ENCODE measurements at places on chromosomes 1 and 21.

DNA sequence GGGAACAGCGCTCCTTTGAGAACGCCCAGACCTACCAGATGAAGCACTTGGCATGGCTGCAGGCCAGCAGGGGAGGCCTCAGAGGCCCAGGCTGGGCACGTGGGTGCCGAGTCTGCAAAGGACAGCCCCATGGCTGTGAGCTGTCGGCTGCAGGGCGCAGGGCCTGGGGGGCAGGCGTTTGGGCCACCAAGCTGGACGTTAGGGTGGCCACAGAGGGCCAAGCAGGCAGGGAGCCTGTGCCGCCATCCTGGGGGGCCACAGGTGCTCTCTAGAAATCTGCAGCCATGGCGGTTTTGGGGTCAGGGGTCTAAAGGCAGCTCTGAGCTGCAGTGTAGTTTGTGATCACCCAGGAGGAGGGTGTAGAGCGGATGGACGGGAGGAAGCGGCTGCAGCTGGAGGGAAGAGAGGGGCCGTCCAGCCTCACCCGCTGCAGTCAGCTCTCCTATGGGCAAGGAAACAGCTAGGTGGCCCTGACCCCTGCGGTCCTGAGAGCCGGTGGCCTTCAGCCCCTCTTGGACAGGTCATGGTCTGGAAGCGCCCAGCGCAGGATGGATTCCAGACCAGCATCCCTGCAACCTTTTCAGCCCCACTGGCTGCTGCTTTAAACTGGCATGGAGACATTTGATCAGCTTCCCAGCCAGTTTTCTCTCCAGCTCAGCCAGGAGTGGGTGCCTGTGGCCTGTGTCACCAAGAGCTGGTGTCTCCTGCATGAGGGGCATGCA, 11.0 kb downstream of the IBA57 start:
- DNase-seq, result no peak

DNA sequence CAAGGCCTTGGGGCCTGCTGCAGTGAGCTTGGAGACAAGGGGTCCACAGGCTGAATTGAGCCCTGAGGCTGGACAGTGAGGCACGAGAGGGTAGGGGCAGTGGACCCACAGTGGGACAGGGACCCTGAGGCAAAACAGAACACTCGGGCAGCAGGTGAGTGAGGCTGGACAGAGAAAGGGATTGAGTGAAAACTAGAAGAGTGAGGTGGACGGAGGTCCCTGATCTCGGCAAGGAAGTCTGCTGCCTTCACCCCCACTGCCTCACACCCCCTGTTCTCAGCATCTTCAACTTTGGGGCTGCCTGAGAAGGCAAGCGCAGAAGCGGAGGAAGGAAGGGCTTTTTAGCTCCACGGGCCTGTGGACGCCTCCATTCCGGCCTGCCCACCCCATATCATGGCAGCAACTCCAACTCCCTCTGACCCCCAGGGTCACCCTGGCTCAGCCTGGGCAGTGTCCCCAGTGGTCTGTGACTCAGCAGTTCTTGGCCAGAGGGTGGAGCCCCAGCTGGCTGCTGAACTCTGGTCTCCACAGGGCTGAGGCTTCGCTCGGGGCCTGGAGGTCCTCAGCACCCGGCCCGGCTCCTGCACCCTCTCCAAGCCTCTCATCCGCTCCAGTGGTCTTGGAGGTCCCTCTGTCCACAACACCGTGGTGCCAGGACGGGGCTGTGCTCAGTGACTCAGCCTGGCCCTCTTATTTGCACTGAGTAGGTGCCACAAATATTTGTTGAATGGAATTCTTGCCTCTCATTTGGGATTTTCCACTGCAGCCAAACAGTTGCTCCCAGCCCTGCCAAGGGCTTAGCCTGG, 60.0 kb upstream of the EPS8L3 start:
- DNase-seq, result peak; percentile 20

- DNase-seq, result peak; percentile 45
These were observed 55.9 kb downstream of the CD58 start for GRCh38 chr1:116514708-116515525.

DNA sequence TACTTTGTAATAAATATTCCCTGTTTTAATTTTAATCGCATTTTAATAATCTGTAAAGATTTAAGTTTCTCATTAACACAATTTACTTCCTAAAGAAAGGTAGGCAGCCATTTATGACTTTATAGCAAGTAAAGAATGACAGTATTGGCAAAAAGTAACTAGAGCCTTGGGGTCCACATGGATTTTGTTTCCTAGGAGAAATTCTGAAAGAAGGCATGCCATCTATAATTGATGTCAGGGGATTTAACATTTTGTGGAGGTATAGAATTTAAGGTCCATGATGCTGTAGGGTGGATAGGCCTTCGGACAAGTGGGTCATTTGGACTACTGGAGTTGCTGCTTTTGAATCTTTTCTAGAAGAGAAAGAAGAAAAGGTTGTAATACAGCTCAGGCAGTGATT, at the start of gene OR2M4:
Gene OR2M4 (plus strand): TSS at position 301 of the 400 bp plus-strand sequence. CDS start 7,512 bp downstream, outside the sequence.
- no peak for DNase-seq

DNA sequence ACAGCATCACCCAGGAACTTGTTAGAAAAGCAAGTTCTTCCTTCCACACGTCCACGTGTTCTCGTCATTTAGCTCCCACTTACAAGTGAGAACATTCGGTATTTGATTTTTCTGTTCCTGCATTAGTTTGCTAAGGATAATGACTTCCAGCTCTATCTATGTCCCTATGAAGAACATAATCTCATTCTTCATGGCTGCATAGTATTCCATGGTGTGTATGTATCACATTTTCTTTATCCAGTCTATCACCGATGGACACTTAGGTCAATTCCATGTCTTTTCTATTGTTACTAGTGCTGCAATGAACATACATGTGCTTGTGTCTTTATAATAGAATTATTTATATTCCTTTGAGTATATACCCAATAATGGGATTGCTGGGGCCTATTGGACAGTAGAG, 368.7 kb upstream of the RUNX1 start:
- DNase-seq, result no peak

- DNase-seq, result no peak
These were observed 94.5 kb downstream of the SYT2 start for GRCh38 chr1:202615501-202616354.

DNA sequence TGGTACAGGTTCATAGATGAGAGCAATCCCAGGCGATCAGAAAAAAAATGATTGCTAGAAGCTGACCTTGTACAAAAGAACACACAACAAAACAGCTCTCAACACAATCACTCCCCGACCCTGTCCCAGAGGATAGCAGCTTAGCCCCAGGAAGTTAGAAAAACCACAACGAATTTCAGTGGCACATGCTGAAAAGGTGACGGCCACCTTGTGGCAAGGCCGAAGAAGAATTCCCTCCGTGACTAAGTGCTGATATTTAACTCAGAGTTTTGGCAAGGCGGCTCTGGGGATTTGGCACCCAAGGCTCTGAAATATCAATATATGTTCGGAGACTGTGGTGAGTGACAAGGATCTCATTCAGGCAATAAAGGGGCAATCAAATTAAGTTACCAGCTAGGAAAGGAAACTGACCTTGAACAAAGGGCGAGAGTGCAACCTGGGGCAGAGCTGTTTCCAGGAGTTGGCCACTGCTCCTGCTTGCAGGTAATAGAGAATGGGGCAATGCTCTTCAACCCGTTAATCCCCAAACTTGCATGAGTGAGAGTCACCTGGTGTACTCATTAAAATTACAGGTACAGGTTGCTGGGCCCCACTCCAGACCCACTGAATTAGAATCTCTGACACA, 96.2 kb downstream of the BEND5 start:
- DNase-seq, result no peak

- no peak for DNase-seq
These were observed 167.4 kb downstream of the LRRC40 start for GRCh38 chr1:70038025-70038424.

GRCh38 chr1:20701446-20701845, 16.4 kb downstream of the KIF17 start:
- DNase-seq, result no peak

DNA sequence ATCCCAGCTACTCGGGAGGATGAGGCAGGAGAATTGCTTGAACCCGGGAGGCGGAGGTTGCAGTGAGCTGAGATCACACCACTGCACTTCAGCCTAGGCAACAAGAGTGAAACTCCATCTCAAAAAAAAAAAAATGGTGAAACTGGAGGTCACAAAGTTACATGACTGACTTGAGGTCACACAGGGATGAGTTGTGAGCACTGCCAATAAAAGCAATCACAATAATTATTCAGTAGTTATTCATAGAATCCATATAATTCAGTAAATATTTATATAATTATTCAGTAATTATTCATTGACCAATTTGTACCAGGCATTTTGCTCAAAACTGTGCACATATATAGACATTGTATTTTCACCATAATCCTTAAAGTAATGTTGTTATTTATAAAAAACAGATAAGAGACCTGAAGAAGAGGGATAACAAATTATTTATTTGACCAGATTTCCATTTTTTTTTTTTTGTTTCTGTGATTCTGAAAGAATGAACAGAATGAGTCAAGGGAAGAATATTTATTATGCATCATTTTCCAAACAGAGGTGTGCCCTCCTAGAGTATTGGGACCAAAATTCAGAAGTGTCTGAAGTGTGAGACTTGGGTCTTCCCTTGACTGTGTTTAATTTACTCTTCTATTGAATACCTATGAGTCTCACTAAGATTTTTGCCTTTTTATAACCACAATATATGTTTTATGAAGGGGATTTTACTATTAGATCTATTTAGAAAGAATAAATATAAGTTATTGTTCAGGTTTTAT, 43.0 kb downstream of the PRKAB2 start:
- DNase-seq, result no peak

DNA sequence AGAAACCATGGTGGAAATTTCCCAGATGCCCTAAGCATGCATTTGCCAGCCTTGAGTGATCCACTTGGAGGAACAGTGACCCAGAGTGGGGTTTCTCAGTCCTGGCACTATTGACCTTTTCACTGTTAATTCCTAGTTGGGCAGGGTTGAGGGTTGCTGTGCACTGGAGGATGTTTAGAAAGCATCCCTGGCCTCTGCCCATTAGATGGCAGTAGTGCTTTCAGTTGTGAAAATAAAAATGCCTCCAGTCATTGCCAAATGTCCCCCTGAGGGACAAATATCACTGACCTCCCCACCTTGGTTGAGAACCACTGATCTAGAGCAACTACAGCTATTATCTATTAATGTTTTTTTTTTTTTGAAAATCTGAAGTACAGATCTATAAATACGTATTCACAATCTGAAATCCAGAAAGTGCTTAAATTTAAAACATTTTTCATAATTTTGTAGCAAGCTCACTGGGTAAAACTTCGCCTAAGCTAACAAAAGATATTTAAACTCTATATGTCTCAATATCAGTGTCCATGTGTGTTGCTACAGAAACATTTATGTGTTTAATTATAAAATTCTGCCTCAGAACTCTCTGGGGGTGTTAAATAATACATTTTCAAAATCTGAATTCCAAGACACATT, 27.3 kb downstream of the F3 start:
- peak; percentile 45 for DNase-seq

GRCh38 chr1:62407398-62408009, 29.3 kb upstream of the USP1 start:
- peak; percentile 35 for DNase-seq
